ENCODE measurements at places on chromosomes 6 and 20. TPM values are rescaled to one million over a fixed set of nuclear protein-coding genes. Genes with fewer than 3 reads are reported as not detected.

Gene SLC2A10
- 4.3 TPM for polyA plus RNA-seq

Gene PRDM13
- polyA plus RNA-seq, result 0.08 TPM

Gene OPRL1
- 0.27 TPM for polyA plus RNA-seq

GRCh38 chr6:137233911-137234863, 15.0 kb upstream of the IFNGR1 start:
- DNase-seq, result no peak

- no peak for DNase-seq
Measured at GRCh38 chr6:72944660-72945059, 280.6 kb downstream of the KHDC1L start.

DNA sequence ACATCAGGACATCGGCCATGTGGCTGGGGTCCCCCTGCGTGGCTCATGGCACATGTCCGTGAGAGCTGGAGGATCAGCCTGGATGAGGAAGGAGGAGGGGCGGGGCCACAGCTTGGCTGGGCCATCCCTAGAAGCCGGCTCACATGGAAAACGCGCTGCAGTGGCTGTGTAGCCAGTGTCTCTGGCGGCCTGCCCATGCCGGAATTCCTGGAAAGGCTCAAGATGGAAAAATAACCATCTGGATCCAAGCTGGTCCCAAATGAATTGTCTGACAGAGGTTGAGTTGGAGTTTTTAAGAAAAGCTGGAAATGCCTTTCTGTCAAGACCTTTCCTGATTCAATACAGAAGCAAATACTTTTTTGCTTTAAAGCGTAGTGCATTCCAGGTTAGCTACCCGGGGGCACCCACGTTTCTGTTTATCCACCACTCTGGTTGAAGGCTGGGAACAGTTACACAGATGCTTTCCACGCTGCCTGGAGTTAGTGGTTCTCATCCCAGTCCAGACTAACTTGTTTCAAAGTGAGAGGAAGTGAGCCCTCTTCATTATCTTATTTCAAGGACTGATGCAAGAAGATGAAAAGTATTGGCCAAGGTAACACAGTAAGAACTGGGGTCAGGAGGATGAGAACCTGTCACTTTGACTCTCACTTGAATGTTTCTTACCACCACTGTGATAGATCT, 99.0 kb downstream of the GMPR start:
- DNase-seq, result peak; percentile 40

DNA sequence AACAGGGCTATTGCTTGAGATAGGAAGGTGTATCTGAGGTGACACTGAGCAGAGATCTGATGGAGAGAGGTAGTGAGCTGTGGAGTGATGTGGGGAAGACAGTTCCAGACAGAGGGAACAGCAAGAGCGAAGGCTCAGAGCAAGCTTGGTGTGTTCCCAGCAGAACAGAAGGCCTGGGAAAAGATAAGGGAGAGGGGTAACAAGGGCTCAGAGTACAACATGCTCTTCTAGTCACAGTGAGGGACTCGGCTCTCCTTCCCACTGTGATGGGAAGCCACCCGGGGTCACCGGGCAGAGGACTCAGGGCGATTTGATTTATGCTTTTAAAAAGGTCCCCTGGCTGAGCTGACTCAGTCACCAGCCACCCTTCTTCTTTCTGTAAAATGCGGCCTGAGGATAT, 33.7 kb downstream of the CAP2 start:
- no peak for DNase-seq
